ENCODE measurements at places on chromosomes 2 and 18. TPM values are rescaled to one million over a fixed set of nuclear protein-coding genes. Genes with fewer than 3 reads are reported as not detected.
A peak's percentile ranks its signal among the peaks of the same experiment; 100 is the strongest.

DNA sequence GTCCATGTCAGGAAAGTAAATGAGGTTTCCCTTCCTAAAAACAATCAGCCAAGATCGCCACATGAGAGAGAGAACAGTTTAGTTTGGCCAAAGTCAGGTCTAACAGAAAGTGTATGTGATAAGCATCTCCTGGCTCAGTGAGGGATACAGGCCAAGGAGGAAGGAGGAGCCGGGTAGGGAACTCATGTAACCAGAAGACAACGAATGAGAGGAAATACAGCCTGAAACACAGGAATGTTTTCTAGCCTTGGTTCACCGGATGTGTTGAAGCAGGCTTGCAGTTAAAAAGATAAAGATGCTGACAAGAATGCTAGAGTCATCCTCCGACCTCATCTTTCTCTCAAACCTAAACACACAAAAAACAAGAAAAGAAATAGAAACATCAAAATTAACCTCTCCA, 283.9 kb upstream of the SIX2 start:
- H3K4me1 ChIP-seq: peaks cover 10% of the 10 kb centered on the region
- no peaks in the 10 kb centered on the region for H3K27me3 ChIP-seq
- peak; percentile 51 for DNase-seq
- no peaks in the 10 kb centered on the region for H3K36me3 ChIP-seq

DNA sequence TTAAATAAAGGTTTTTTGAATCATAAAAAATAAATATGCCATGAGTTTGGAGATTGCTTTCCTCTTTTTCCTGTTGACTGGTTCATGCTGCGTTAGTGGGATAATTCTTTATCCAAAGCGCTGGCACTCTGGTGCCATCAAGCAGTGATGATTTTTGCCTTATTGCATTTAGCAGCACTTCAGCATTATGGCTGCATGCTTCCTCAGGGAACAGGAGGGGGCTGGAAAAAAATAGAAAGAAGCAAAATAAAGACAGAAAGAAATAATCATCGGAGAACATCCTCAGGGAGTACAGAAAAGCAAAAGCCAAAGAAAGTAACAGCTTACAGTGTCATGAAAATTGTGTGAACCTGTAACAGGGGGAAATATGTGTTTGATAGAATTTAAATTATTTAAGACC, 1408.2 kb upstream of the PIK3C3 start:
- no peaks in the 10 kb centered on the region for H3K36me3 ChIP-seq
- no peak overlapping the region for H3K4me3 ChIP-seq
- DNase-seq: no peak
- H3K27ac ChIP-seq: no peak overlapping the region

- DNase-seq: no peak
- no peak overlapping the region for H3K27ac ChIP-seq
- H3K4me1 ChIP-seq: no peaks in the 10 kb centered on the region
- no peaks in the 10 kb centered on the region for H3K36me3 ChIP-seq
Observed at GRCh38 chr2:56040834-56041233, 117.3 kb upstream of the EFEMP1 start.

GRCh38 chr2:200417366-200417765, 92.5 kb downstream of the KCTD18 start:
- DNase-seq: no peak
- no peak overlapping the region for H3K27ac ChIP-seq
- peaks cover 9% of the 10 kb centered on the region for H3K4me1 ChIP-seq
- no peaks in the 10 kb centered on the region for H3K27me3 ChIP-seq

Gene PLEKHH2
- total RNA-seq: 2.2 TPM

Gene PRKCE
- 5.9 TPM for total RNA-seq

Gene DSG2
- total RNA-seq: not detected
